ENCODE measurements at places on chromosomes 7 and 10. TPM values are rescaled to one million over a fixed set of nuclear protein-coding genes. Genes with fewer than 3 reads are reported as not detected.

Gene ZNF239
- 10.7 TPM for polyA plus RNA-seq

Gene LRRC17
- 237 TPM for polyA plus RNA-seq

Gene ASAH2
- 4.4 TPM for polyA plus RNA-seq

Gene GPR26
- polyA plus RNA-seq, result not detected

Gene C10orf105
- 0.67 TPM for polyA plus RNA-seq

Gene MUC3A
- polyA plus RNA-seq, result 0.37 TPM

Gene GGCT
- polyA plus RNA-seq, result 65.5 TPM

Gene SPDYE11
- 0.82 TPM for polyA plus RNA-seq

Gene TMEM213
- polyA plus RNA-seq, result 1.1 TPM

Gene IL6
- polyA plus RNA-seq, result 4.9 TPM

Gene TAS2R4
- polyA plus RNA-seq, result 5.0 TPM

Gene MBL2
- not detected for polyA plus RNA-seq

Gene GALNT17
- 9.2 TPM for polyA plus RNA-seq

Gene C1QL3
- polyA plus RNA-seq, result 0.92 TPM

Gene TMEM254
- 45.2 TPM for polyA plus RNA-seq

Gene GRM8
- polyA plus RNA-seq, result not detected

Gene CRYGN
- 0.34 TPM for polyA plus RNA-seq

Gene ASAH2B
- polyA plus RNA-seq, result 12.7 TPM

Gene NAT16
- 0.07 TPM for polyA plus RNA-seq

Gene LUC7L2
- polyA plus RNA-seq, result 188 TPM

Gene ERVW-1
- polyA plus RNA-seq, result 2.5 TPM
